ENCODE measurements at places on chromosomes 13 and 19.

- DNase-seq: peak; percentile 9
These were observed 7.1 kb upstream of the PNMA8A start for GRCh38 chr19:46478356-46478986.

GRCh38 chr19:18698321-18699167 is 15.1 kb downstream of the CRTC1 start:
- no peak for DNase-seq

GRCh38 chr19:51573331-51573730 is 2.2 kb downstream of the ZNF175 start:
- DNase-seq: no peak

DNA sequence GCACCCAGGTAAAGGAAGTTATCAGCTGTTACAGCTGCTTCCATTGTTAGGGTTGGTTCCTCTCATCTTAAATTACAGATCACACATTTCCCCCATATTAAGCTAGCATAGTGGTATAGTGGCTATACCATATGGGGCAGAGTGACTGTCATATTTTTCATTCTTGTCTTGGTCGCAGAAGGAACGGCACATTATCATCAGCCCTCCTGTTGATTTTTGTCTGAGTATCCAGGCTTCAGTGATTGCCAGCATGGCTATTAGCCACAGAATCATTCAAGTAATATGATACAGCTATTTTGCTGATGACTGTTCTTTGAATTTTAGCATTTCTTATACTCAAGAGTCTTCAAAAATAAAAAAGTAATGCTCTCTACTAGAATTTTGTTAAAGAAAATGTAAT is 240.9 kb downstream of the LIG4 start:
- DNase-seq: no peak

DNA sequence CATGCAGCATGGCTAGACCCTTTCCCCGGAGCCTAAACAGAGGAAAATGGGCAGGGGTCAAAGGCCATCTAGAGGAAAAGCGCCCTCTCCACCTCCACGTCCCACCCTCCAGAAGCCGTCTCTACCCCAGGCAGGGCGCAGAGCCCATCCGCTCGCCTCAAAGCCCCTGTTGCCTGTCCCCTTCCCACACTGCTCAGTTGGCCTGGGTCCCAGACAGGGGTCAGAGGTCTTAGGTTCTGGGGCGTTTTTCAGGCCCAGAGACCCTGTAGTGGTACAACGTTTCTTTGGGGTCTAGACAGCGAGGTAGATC is 285 bp downstream of the TMEM143 start:
- DNase-seq: no peak

GRCh38 chr13:26656919-26657318 is 99.4 kb downstream of the WASF3 start:
- no peak for DNase-seq

DNA sequence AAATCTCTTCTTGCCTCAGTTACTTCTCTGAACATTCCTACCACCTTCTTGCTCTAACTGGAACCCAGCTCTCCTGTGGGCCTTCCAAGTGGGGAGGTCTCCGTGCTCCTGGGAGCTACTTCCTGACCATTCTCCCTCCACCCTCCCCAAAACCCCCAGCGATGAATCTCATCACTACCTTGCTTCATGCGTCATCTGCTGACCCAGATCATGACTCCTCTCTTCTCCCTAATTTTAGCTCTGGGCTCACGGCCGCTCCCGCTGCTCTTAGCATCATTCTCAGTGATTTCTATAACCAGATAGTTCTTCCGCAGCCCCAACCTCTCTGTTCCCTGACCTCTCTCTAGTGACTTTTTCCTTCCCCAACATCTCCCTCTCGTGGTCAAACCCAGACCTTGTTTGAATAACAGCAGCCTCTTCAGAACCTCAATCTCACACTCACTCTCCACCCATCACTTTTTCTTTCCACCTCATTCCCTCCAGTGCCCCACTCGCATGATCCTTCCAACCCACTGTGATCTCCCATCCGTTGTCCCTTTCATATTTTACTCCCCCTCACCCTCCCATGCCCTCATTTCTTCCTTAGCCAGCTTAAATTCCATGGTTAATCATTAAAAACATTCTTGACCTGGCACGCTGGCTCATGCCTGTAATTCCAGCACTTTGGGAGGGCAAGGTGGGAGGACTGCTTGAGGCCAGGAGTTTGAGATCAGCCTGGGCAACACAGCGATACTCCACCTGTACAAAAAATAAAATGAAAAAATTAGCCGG is 21.8 kb downstream of the MRPS12 start:
- DNase-seq: no peak

- DNase-seq: no peak
These were observed 2330.1 kb downstream of the PCDH9 start for GRCh38 chr13:64900039-64900438.
